ENCODE measurements at places on chromosomes 7 and 10.

GRCh38 chr7:102424129-102424551 is 9.2 kb upstream of the ORAI2 start:
- no peak for DNase-seq

DNA sequence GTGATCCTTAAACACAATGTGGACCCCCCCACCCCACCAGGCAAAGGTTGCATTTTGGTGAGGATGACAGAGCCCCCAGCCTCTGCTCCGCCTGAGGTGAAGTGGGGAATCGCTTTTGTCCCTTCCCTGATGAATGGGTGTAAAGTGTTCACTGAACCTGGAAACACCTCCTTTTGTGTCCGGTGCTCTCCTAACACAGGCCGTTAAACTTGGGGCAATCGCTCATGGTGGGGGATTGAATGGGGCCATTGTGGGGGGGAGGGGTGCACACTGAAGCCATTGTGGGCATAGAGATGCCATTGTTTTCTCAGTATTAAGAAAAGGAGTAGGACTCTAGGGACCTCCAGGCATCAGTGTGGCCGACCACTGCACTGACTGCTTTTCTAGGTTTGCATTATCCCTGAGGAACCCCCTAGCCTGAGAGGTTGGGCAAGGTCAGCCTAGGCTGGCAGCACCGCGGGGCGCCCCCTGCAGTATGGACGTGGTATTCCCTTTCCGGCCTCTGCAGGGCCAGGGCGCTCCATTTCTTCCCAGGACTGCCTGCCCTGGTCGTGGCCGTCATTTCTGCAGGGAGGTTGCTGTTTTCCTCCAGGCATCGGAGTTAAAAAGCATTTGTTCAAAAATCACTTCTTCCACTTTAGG is 158.3 kb downstream of the TCF7L2 start:
- DNase-seq = no peak

GRCh38 chr10:129951101-129951969 is 12.7 kb downstream of the EBF3 start:
- no peak for DNase-seq

DNA sequence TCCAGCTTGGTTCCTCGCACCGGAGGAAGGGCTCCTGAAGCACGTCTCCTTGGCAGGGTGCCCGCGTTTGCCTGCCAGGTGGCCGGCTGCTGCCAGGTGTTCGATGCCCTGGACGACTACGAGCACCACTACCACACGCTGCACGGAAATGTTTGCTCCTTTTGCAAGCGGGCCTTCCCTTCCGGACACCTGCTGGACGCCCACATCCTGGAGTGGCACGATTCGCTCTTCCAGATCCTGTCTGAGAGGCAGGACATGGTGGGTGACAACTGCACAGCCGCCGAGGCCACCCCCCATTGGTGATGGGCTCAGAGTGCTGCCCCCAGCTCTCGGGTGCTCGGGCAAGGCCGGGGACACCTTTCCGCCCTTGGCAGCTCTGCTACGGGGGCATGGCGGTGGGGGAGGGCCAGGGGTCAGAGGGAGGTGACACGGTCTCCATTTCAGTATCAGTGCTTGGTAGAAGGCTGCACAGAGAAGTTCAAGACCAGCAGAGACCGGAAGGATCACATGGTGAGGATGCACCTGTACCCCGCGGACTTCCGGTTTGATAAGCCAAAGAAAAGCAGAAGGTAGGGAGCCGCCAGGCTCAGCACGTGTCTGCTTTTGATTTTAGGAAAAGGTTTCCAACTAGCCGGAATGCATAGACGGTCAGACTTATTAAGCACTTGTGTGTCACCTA is 1.1 kb downstream of the ZNF511 start:
- DNase-seq = no peak

GRCh38 chr10:103111031-103111917 is 81.8 kb downstream of the NT5C2 start:
- no peak for DNase-seq

Data from RWPE2 (cell line).